ENCODE measurements at places on chromosomes 3 and 15.

DNA sequence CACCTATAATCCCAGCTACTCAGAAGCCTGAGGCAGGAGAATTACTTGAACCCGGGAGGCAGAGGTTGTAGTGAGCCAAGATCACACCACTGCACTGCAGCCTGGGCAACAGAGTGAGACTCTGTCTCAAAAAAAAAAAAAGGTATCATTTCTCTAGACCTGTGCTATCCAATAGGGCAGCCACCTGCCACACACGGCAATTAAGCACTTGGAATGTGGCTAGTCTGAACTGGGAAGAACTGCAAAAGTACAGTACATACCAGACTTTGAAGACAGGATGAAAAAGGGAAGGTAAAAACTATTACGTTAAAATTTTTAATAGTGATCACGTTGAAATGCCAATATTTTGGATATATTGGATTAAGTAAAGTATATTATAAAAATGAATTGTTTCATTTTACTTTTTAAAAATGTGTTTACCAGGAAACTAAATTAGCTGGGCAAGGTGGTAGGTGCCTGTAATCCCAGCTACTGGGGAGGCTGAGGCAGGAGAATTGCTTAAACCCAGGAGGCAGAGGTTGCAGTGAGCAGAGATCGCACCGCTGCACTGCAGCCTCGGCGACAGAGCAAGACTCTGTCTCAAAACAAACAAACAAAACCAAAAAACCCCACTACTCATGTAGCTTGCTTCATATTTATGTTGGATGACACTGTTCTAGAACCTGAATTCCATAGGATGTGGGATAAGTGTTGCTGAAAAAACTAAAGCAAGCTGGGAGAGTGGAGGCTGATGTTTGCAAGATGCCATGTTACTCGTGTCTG lies 2.3 kb downstream of the CYP8B1 start:
- DNase-seq = no peak

DNA sequence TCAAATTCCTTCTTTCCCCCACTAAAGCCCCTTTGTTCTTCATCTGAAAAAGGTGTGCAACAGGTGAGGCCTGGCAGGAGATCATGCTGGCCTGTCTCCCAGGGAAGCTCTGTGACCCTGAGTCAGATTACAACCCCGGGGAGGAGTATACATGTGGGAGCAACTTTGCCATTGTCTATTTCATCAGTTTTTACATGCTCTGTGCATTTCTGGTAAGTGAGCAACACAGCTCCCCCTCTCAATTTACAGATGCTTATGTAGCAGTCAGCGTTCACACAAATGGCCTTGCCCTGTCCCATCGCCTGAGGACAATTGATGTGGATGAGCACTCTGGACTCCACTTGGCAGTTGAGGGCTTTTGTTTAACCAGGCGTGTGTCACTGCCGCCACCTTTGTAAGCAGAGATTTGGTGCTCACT lies 70.4 kb downstream of the CHDH start:
- DNase-seq = no peak

DNA sequence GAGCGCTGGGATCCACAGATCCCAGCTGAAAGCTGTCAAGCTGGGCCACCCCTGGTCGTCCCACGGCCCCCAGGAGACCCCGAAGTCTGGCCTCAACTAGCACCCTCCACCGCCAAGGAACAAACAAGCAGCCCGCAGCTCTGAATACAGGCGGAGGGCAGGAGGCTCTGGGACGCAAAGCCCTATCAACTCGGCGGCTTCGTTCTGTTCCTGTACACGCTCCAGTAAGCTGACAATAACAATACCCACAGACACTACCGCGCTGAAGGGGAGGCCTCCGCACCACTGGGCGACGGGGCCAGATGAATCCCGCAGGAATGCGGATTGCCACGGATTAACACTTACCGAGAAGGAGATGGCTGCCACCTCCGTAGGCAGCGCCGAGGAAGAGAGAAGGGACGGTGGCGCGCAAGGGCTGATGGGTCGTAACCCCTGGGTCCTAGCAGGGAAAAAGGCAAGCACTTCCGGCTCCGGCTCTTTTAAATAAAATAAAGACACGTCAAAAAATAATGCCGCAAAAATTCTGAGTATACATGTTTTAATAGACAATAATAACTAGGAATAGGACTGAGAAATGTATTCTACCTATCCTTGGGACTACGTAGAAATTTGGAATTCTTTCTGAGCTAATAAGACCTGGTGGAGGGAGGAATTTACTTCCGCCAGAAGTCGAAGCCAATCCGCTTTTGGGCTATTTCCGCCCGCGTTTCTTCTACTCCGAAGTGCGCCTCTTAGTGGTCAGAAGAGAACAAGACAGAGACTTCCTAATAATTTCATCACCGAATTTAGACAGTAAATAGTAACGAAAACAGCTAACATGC lies at the start of gene RPL32:
Gene RPL32 (minus strand): TSS at position 417 of the 821 bp plus-strand sequence. CDS start 1,328 bp downstream, outside the sequence.
- peak; percentile 54 for DNase-seq

DNA sequence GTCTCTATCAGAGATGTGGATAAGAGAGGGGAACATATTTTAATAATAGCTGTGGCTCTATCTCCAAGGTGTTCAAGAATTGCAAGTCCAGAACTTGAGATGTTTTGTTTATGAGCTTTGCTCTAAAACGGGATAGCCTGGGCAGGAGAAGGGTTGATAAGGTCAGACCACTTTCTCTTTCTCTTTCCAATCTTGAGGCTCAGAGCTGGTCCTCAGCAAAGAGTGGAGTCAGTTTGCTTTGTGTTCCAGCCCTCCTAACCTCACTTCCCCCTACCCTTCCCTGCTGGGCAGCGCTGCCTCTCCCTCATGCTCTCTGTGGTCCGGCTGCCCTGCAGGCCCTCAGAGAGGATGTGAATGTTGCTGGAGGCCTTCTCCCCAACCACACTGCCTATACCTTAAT lies 13.8 kb downstream of the KLHL6 start:
- DNase-seq = no peak

DNA sequence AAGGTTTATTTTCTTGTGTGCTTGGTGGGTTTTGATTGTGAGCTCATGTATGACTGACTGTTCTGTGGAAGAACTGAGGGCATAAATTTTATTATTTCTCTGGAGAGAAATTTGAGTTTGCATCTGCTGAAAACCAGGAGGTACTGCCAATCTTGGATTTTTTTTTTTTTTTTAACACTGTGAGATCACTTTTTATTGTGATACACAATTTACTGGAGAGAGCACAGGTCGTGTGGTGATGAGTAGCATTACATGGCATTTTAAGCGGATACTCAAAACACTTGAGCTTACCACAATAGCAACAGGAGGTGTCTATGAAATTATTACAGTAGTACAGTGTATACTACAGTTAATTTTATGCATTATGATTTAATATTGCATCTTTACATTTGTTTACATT lies 237.4 kb downstream of the MFSD1 start:
- DNase-seq = no peak

DNA sequence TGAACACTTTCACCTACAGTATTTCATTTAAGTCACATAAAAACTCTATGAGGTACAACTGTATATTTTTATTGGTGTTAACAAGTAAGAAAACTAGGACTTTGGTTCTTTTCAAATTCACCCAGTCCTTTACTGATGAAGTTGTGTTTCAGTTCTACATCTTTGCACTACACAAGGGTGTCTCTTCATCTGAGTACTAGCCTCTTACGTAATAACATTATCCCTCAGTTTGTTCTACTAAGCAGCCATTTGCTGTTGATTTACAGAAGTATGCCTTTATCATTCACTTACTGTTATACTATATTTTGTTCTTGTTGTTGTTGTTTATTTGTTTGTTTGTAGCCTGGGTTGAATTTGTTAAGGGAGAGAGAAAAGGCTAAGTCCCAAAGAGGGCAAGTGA lies 311.9 kb downstream of the PLOD2 start:
- no peak for DNase-seq

DNA sequence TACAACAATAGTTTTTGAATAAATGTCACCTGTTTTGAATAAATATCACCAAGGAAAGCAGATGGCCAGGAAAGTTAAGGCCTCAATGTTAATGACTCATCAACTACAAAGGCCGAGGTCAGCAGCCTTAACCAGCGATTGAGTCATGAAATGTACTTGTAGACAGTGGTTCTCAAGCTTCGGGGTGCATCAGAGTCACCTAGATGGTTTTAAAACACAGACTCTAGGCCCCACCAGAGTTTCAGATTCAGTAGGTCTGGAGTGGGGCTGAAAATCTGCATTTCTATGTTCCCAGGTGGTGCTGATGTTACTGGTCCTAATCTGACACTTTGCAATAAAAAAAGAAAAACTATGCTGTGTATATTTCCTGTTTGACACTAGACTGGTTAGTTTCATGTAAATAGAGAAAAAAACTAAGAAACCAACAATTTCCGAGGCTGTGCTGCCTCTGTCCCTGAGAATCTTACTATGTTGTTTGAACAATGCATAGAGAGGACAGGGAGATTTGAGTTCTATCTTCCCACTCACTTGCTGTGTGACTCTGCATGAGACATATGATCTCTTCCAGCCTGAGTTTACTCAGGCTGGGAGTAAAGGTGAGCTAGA lies 9.8 kb downstream of the RAB27A start:
- DNase-seq = peak; percentile 66

GRCh38 chr3:6079561-6080179 lies 781.2 kb upstream of the GRM7 start:
- DNase-seq = no peak

- DNase-seq = no peak
These were observed 13.6 kb upstream of the CSK start for GRCh38 chr15:74768099-74768770.

GRCh38 chr3:73393005-73393404 lies 231.7 kb downstream of the PDZRN3 start:
- DNase-seq = no peak

- DNase-seq = no peak
These were observed 81.2 kb upstream of the PLXND1 start for GRCh38 chr3:129687586-129688125.

GRCh38 chr15:20340931-20341661 lies 200.5 kb downstream of the GOLGA6L6 start:
- DNase-seq = no peak

- no peak for DNase-seq
These were observed 4.8 kb downstream of the TNFAIP8L3 start for GRCh38 chr15:51089699-51090453.

GRCh38 chr15:70869346-70869745 lies 15.4 kb upstream of the LARP6 start:
- no peak for DNase-seq

GRCh38 chr15:99343881-99344551 lies 92.7 kb downstream of the LRRC28 start:
- DNase-seq = no peak

DNA sequence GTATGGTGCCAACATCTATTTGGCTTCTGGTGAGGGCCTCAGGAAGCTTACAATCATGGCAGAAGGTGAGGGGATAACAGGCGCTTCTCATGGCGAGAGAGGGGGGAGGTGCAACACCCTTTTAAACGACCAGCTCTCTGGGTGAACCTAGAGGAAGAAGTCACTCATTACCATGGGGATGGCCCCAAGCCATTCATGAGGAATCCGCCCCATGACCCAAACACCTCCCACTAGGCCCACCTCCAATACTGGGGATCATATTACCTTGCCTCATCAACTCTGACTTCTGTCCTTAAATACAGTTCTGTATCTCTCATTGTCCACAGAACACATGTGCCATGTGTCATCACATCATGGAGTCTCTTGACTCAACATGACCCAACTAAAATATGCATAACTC lies 37.5 kb upstream of the CLRN1 start:
- no peak for DNase-seq
